Left renal pelvis (tissue), 4 donors: ENCODE measurements at places on chromosomes 3 and 15. TPM values are rescaled to one million over a fixed set of nuclear protein-coding genes. Genes with fewer than 3 reads are reported as not detected.

The SLC24A5 gene
- not detected for polyA plus RNA-seq

The FGF7 gene
- polyA plus RNA-seq, result 37.4 TPM

The HCLS1 gene
- 8.0 TPM for polyA plus RNA-seq

The USP8 gene
- 69.4 TPM for polyA plus RNA-seq

The ALDH1L1 gene
- 23.7 TPM for polyA plus RNA-seq

- no peak for DNase-seq
Measured at GRCh38 chr3:10706156-10706739, 109.8 kb upstream of the SLC6A11 start.

GRCh38 chr15:94247789-94248638, 16.7 kb downstream of the MCTP2 start:
- DNase-seq, result no peak

DNA sequence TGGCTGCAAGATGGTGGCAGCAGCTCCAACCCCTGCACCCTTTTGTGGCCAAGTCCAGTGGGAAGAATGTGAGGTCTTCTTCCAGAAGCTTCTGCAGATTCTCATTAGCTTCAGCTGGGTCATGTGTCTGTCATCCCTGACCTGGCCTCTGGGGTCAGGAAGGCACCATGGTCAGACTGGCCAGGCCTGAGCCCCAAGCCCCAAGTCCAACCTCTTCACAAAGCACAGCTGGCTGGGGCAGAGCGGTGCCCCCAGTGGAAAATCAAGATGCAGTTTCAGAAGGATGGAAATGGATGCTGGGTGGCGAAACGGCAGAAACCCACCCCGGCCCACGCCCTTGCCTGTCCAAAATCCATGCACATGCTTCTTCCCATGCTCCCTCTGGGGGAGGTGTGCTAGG, 15.9 kb upstream of the GATA2 start:
- no peak for DNase-seq
